Placental pericyte (primary cell): ENCODE measurements at places on chromosomes 11 and 22. TPM values are rescaled to one million over a fixed set of nuclear protein-coding genes. Genes with fewer than 3 reads are reported as not detected.

The PRR33 gene
- not detected in 2 replicates for total RNA-seq

The GSTT2B gene
- total RNA-seq, result 9.3 and 12.3 TPM in 2 replicates

The GSTP1 gene
- 489 and 520 TPM in 2 replicates for total RNA-seq

The NFAM1 gene
- not detected in 2 replicates for total RNA-seq

The TUBA8 gene
- 0.43 and 0.66 TPM in 2 replicates for total RNA-seq

The ZNF70 gene
- 7.4 and 12.3 TPM in 2 replicates for total RNA-seq

The PEX16 gene
- total RNA-seq, result 21.2 and 36.1 TPM in 2 replicates

The TMEM191C gene
- 0.88 and 3.6 TPM in 2 replicates for total RNA-seq

The SLC22A8 gene
- total RNA-seq, result not detected in 2 replicates

The INSC gene
- total RNA-seq, result 1.9 TPM in 1 of 2 replicates, not detected in the other

The TPBGL gene
- total RNA-seq, result 0.14 TPM in 1 of 2 replicates, not detected in the other

The OR51B4 gene
- not detected in 2 replicates for total RNA-seq

The MAJIN gene
- total RNA-seq, result not detected in 2 replicates

The ACRV1 gene
- total RNA-seq, result not detected in 2 replicates

The TMEM41B gene
- 66.1 and 142 TPM in 2 replicates for total RNA-seq

The C11orf16 gene
- total RNA-seq, result not detected in 2 replicates

The GNAZ gene
- total RNA-seq, result 0.43 and 0.44 TPM in 2 replicates

The GSC2 gene
- total RNA-seq, result not detected in 2 replicates

The FGF19 gene
- not detected in 2 replicates for total RNA-seq

The TRIM66 gene
- total RNA-seq, result 7.4 and 9.7 TPM in 2 replicates

The FZD4 gene
- 7.9 and 12.9 TPM in 2 replicates for total RNA-seq
